H9 (cell line): ENCODE measurements at places on chromosomes 13 and 19. TPM values are rescaled to one million over a fixed set of nuclear protein-coding genes. Genes with fewer than 3 reads are reported as not detected.

- no peaks in the 10 kb centered on the region for H3K36me3 ChIP-seq
- no peak overlapping the region for H3K27ac ChIP-seq
- DNase-seq, result no peak
- no peaks in the 10 kb centered on the region; the same call in 1 of the 2 replicates for H3K4me1 ChIP-seq
These were observed 139.4 kb upstream of the TSC22D1 start for GRCh38 chr13:44715287-44716230.

DNA sequence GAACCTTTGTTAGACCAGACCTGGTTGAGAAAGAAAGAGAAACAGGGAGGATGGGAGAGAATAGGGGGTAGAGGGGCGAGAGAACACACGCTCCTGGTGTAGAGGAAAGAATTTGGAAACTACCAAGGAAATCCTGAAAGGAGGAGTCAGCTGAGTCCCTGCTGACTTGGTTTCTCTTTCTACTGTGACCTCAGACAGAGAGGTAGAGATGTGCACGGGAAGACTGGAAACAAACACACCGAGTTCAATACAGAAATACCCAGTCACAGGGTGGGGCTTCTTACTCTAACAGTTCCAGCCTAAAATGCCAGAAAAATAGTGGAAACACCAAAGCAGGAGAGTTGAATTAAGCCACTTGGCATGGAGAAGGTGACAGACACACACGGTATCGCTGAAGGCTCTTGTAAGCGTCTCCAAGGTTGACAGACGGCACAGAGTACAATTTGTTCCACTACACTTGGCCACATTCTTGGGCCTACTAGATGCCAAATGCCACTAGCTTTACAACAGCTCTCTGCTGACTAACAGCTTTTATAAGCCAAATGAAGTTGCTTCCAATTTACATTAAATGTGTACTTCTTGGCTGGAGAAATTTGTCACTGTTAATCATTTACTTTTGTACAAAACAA, 28.1 kb downstream of the LATS2 start:
- H3K4me1 ChIP-seq, result no peaks in the 10 kb centered on the region; the same call in 1 of the 2 replicates
- no peak overlapping the region for H3K27ac ChIP-seq
- no peaks in the 10 kb centered on the region for H3K27me3 ChIP-seq
- no peak for DNase-seq
- H3K4me3 ChIP-seq, result no peak overlapping the region

GRCh38 chr13:23740002-23740401, 149.2 kb downstream of the MIPEP start:
- H3K36me3 ChIP-seq, result no peaks in the 10 kb centered on the region
- H3K27ac ChIP-seq, result no peak overlapping the region
- DNase-seq, result no peak

GRCh38 chr19:33022472-33023116, 42.1 kb downstream of the RHPN2 start:
- DNase-seq, result peak; percentile 95
- H3K36me3 ChIP-seq, result peaks cover 17% of the 10 kb centered on the region; the same call in 2 of the 3 replicates
- peak overlapping the region; percentile 53 for H3K27ac ChIP-seq
- no peaks in the 10 kb centered on the region for H3K27me3 ChIP-seq

DNA sequence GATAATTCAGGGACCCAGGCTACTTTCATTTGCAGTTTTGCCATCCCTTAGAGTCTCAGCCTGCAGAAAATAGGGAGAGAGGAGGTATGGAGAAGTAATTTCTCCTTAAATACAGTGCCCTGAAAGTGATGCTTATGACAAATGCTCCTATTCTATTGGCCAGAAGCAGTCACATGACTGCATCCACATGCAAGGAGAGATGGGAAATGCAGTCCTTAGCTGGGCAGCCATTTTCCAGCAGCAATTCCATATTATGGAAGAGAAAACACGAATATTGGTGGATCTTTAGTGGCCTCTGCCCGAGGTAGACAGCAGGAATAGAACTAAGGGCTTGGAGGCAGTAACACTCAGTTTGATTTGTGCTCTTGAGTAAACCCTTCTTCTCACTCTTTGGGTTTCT, 39.4 kb downstream of the VAV1 start:
- peak; percentile 38 for DNase-seq
- no peaks in the 10 kb centered on the region for H3K4me1 ChIP-seq
- H3K27ac ChIP-seq, result no peak overlapping the region

- no peak overlapping the region for H3K4me3 ChIP-seq
- H3K36me3 ChIP-seq, result no peaks in the 10 kb centered on the region
- H3K27ac ChIP-seq, result no peak overlapping the region
- H3K4me1 ChIP-seq, result no peaks in the 10 kb centered on the region
- DNase-seq, result no peak
These were observed 602.5 kb upstream of the ARGLU1 start for GRCh38 chr13:107170270-107170931.

DNA sequence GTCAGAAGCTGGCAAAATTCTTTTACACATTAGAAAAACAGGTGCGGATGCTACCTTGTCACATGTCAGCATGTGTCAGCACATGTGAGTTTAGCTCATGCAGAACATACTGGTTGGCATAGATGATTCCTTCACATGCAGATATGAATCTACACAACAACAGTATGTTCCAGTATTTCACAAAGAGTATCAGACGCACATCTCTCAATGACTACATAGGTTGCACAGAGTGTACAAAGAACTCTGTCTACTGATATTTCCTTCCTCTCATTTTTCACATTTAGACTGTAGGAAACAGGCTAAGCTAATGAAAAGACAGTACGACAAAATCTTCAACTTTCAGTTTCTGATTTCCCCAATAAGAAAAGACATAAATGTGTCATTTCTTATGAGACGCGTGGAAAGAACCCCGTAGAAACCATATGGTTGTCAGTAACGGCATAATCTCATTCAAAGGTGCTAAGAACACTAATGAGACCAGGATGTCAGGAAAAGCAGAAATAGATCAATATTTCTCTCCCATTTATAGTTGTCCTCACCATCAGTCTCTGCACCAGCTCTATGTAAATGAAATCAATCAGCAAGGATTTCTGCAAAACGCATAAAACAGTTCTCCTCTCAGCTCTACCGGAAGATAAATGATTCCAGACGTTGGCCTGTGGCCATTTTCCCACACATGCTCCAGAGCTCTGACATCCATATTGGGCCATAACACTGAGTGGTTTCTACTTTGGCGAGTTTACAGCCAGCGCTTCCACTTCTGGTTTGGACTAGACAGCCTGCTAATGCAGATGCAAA, 81.2 kb downstream of the STARD13 start:
- H3K4me3 ChIP-seq, result no peak overlapping the region
- H3K27me3 ChIP-seq, result no peaks in the 10 kb centered on the region
- no peak for DNase-seq
- no peaks in the 10 kb centered on the region for H3K4me1 ChIP-seq
- H3K27ac ChIP-seq, result no peak overlapping the region

DNA sequence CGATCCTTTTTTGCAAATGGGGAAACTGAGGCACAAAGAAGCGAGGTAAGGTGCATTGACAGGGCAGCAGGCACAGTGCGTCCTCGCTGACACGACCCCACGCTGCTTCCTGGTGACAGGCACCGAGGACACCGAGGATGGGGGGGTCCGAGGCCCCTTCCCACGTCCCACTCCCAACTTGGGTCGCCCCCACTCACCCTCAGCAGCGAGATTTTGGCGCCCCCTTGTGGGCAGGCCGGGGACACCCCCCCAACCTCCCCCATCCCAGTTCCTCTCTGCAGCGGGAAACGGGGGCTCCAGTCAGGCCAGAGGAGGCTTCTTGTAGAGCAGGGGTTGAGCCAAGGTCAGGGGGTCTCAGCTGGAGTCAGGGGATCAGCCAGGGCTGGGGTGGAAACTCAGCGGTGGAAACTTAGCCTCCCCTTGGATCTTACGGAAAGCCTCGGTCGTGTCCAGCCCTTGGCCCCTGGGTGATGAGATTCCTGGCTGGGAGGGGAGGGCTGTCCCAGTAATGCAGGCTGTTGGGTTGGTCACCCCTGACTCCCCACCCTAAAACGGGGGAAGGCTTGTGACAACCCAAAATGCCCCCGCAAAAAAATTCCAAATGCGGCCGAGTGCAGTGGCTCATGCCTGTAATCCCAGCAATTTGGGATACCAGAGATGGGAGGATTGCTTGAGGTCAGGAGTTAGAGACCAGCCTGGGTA, 8.2 kb downstream of the SMIM24 start:
- H3K36me3 ChIP-seq, result no peaks in the 10 kb centered on the region
- DNase-seq, result no peak
- peaks cover 3% of the 10 kb centered on the region; the same call in 1 of the 2 replicates for H3K27me3 ChIP-seq
- no peaks in the 10 kb centered on the region for H3K4me1 ChIP-seq
- H3K4me3 ChIP-seq, result no peak overlapping the region
- no peak overlapping the region for H3K27ac ChIP-seq

- H3K36me3 ChIP-seq, result peaks cover 12% of the 10 kb centered on the region; the same call in 2 of the 3 replicates
- peaks cover 38% of the 10 kb centered on the region for H3K4me1 ChIP-seq
These were observed 13.7 kb downstream of the ACTN4 start for GRCh38 chr19:38661136-38661535.

- DNase-seq, result no peak
- H3K27ac ChIP-seq, result no peak overlapping the region
- H3K36me3 ChIP-seq, result no peaks in the 10 kb centered on the region
These were observed 15.7 kb downstream of the CAB39L start for GRCh38 chr13:49428041-49428763.

DNA sequence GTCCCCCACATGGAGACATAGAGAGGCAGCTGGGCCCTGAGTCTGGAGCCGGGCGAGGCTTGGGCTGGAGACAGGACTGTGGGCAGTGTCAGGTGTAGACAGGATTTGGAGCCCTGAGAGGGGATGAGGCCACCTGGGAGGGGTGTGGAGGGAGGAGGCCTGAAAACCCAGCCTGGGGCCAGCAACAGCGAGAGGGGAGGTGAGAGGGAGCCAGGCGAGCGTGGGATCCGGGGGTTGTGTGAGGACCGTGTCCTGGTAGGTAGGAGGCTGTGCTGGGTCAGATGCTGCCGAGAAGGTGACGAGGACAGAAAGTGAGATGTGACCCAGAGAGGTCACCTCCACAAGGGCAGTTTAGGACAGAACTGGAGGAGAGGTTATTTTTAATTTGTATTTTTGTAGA, 7.4 kb downstream of the MPND start:
- no peak for DNase-seq
- H3K27me3 ChIP-seq, result no peaks in the 10 kb centered on the region
- no peaks in the 10 kb centered on the region for H3K4me1 ChIP-seq
- no peak overlapping the region for H3K27ac ChIP-seq

DNA sequence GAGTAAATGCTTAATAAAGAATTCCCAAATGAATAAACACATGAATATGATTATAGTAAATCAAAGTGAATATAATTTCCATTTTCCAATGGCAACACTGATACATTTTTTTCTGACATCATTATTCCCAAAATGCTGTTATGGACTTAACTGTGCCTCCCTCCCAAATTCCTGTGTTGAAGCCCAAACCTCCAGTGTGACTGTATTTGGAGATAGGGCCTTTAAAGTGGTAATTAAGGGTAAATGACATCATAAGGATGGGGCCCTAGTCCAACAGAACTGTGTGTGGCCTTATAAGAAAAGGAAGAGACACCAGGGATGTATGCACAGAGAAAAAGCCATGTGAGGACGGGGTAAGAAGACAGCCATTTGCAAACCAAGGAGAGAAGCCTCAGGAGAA, 19.1 kb upstream of the CCNA1 start:
- H3K36me3 ChIP-seq, result peaks cover 11% of the 10 kb centered on the region
- H3K27ac ChIP-seq, result no peak overlapping the region
- H3K4me1 ChIP-seq, result no peaks in the 10 kb centered on the region; the same call in 1 of the 2 replicates
- no peak for DNase-seq
- no peaks in the 10 kb centered on the region for H3K27me3 ChIP-seq

- H3K4me1 ChIP-seq, result peaks cover 13% of the 10 kb centered on the region; the same call in 1 of the 2 replicates
- H3K4me3 ChIP-seq, result no peak overlapping the region
These were observed 82.1 kb downstream of the STK24 start for GRCh38 chr13:98494769-98495168.

DNA sequence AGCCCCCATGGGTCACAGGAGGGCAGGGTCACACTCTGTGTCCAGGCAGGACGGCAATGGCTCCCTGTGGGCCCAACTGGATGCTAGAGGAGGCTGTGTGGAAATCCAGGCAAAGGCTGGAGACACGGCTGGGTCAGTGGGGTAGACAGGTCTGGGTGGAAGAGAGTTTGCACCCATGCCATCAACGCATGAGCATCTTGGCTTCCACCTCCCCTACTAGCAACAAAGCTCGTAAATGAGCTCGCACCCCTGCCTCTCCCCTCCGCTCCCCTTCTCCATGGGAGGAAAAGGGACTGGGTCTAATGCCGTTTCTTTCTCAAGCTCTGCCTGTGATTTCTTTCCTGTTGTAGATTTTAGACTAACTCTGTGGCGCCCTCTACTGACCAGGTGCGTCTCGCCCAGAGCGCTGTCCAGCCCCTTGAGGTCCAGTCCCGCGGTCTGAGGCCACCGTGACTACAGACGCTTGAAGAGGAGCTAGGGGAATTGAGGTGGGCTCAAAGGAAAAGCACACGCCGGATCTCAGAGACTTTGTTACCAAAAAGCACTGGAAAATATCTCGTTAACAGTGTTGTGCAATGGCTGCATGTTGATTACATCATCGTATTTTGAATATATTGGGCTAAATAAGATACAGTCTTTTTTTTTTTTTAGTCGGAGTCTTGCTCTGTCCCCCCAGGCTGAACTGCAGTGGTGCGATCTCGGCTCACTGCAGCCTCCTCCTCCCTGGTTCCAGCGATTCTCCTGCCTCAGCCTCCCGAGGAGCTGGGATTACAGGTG, 50.7 kb upstream of the USP29 start:
- H3K36me3 ChIP-seq, result peaks cover 14% of the 10 kb centered on the region
- H3K27me3 ChIP-seq, result no peaks in the 10 kb centered on the region
- no peak overlapping the region for H3K27ac ChIP-seq
- H3K4me3 ChIP-seq, result no peak overlapping the region
- H3K4me1 ChIP-seq, result no peaks in the 10 kb centered on the region
- DNase-seq, result no peak

- DNase-seq, result no peak
- peak overlapping the region; percentile 54 for H3K27ac ChIP-seq
- H3K4me1 ChIP-seq, result no peaks in the 10 kb centered on the region
- H3K36me3 ChIP-seq, result peaks cover 39% of the 10 kb centered on the region
These were observed 664 bp downstream of the IRF3 start for GRCh38 chr19:49665036-49665350.

DNA sequence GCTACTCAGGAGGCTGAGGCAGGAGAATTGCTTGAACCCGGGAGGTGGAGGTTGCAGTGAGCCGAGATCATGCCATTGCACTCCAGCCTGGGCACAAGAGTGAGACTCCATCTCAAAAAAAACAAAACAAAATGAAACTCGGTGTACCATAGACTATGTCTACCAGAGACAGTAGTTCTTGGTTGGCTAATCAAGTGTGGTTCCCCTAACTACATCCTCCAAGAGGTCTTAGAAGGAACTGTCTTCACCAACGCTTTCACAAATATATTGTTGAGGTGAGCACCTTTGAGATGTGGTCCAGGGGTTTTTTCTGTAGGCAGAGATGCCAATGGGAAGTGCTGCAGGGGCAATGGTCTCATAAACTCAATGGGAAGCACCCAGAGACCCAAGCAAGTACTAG, 48.0 kb downstream of the RFC3 start:
- peaks cover 8% of the 10 kb centered on the region for H3K36me3 ChIP-seq
- DNase-seq, result no peak
- no peak overlapping the region for H3K4me3 ChIP-seq
- H3K27ac ChIP-seq, result no peak overlapping the region
- no peaks in the 10 kb centered on the region for H3K27me3 ChIP-seq

Gene SKA3
- 59.3 and 61.8 TPM in 2 replicates for total RNA-seq

Gene ANGPTL8
- not detected in 2 replicates for total RNA-seq

Gene ZNF320
- 20.2 and 26.1 TPM in 2 replicates for total RNA-seq

Gene ZNF554
- total RNA-seq, result 5.9 and 6.6 TPM in 2 replicates

Gene CPAMD8
- 12.0 and 12.6 TPM in 2 replicates for total RNA-seq

Gene RAP2A
- 31.7 and 32.1 TPM in 2 replicates for total RNA-seq

Gene ZNF544
- 97.2 and 97.6 TPM in 2 replicates for total RNA-seq

Gene TMEM255B
- 2.1 and 2.8 TPM in 2 replicates for total RNA-seq

Gene SWSAP1
- 3.8 and 5.2 TPM in 2 replicates for total RNA-seq
